Activated CD8-positive, alpha-beta T cell treated with anti-CD3 and anti-CD28 coated beads, Interleukin-2, amount 10 ng/mL, durations not matched to agents 7 days and 5 days (primary cell): ENCODE measurements at places on chromosomes 6 and 20.

DNA sequence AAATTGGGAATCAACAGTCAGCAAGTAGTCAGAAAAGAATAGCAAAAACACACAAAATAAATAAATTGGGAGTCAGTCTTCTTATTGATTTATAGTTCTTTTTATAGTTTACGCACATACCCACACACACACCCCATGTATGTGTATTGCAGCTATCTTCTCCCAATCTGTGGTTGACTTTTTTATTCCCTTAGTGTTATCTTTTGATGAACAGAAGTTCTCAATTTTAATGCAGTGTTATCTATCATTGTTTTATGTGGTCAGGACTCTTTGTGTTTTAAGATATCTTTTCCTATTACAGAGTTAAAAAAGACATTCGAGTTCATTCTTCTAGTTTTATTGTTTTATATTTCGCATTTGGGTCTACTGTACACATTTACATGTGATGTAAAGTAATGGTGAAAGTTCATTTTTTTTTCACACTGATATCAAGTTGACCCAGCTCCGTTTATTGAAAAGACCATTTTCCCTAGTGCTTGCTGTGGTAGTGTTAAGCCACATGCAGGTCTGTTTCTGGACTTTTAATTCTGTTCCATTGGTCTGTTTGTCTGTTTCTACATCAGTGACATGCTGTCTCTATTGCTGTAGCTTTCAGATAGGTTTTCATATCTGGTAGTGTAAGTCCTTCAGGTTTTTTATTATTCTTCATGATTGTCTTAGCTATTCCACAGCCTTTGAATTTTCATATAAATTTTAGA is 78.4 kb downstream of the ZFAND3 start:
- no peaks in the 10 kb centered on the region for H3K4me1 ChIP-seq
- peaks cover 15% of the 10 kb centered on the region for H3K36me3 ChIP-seq
- no peaks in the 10 kb centered on the region for H3K27me3 ChIP-seq
- no peak overlapping the region for H3K4me3 ChIP-seq

DNA sequence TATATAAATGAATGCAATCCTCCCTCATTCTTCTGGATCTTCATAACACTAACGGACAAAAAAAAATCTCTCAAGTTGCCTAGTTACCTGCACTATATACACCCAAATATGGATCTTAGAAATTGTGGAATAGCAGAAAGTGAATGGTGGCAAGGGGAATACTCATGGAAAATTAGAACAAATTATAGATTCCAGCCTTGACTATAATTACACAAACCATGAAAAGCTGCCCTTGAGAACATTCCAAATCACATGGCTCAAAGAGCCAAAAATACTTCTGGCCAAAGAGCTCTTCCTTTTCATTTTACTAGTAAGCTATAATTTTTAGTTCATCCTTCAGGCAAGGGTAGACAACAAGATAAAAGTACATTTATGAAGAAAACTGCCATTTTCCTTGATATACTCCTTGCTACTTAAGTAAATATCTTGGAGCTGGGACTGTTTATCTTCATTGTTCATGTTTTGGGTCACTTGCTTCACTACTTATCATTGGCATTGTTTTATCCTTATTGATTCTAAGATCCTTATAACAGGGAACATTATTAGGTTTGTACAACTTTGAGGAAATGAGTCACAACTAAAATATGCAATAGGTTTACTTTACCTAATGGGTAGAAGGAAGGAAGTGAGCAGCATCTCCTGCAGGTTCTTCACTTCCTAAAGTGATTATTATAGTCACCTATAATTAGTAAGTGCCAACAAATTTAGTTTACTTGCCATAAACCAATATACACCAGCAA is 6.4 kb upstream of the MTRES1 start:
- no peak overlapping the region for H3K27ac ChIP-seq
- peaks cover 4% of the 10 kb centered on the region for H3K27me3 ChIP-seq
- peaks cover 8% of the 10 kb centered on the region for H3K4me1 ChIP-seq
- no peaks in the 10 kb centered on the region for H3K36me3 ChIP-seq

DNA sequence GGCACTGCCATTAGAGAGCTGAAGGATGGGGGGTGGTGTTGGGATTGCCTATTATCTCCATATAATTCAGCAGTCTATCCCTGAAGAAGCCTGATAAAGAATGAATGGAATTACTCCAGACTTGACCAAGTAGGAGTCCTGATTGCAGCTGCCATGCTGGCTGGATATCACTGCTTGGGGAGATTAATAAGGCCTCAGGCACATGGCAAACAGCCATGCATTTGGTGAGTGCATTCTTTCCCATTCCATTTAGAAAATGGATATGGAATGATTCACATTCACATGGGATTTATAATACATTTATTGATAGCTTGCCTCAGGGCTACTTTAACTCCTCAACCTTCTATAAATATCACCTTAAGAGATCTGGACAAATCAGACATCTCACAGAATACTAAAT is 49.6 kb upstream of the HLA-A start:
- no peak for DNase-seq
- H3K27ac ChIP-seq: no peak overlapping the region
- peaks cover 7% of the 10 kb centered on the region for H3K4me1 ChIP-seq
- peaks cover 3% of the 10 kb centered on the region for H3K36me3 ChIP-seq
- no peak overlapping the region for H3K4me3 ChIP-seq

- no peak overlapping the region for H3K4me3 ChIP-seq
- no peaks in the 10 kb centered on the region for H3K36me3 ChIP-seq
- no peak for DNase-seq
- peaks cover 12% of the 10 kb centered on the region for H3K4me1 ChIP-seq
- no peaks in the 10 kb centered on the region for H3K27me3 ChIP-seq
Measured at GRCh38 chr6:150683320-150683719, 83.6 kb downstream of the PLEKHG1 start.

GRCh38 chr6:157966589-157966977 is 15.1 kb upstream of the SYNJ2 start:
- peaks cover 13% of the 10 kb centered on the region for H3K36me3 ChIP-seq
- H3K4me1 ChIP-seq: peaks cover 31% of the 10 kb centered on the region
- no peak for DNase-seq
- H3K27me3 ChIP-seq: peaks cover 10% of the 10 kb centered on the region

DNA sequence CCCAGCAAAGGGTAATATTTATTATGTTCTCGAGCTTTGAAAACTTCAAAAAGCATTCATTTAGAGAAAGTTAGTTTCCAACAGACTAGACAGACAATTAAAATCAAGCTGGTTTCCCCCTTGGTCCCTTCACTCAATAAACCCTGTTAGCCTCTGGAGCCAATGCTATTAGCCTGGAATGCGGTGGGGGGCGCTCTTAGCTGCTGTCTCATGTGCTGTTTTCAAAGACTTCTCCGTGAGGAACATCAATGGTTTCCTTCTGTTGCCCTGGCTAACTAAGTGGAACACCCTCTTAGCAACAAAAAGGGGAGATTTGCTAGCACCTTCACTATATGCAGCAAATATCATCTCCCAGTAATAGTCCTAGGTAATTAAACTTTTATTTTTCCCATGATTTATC is 86.4 kb downstream of the LY86 start:
- peaks cover 30% of the 10 kb centered on the region for H3K4me1 ChIP-seq
- peaks cover 8% of the 10 kb centered on the region for H3K27me3 ChIP-seq
- no peak overlapping the region for H3K4me3 ChIP-seq
- DNase-seq: no peak
- H3K27ac ChIP-seq: no peak overlapping the region

- no peaks in the 10 kb centered on the region for H3K27me3 ChIP-seq
- H3K36me3 ChIP-seq: peaks cover 10% of the 10 kb centered on the region
- H3K4me1 ChIP-seq: no peaks in the 10 kb centered on the region
- H3K27ac ChIP-seq: no peak overlapping the region
- H3K4me3 ChIP-seq: no peak overlapping the region
Measured at GRCh38 chr20:18314786-18315406, 26.6 kb downstream of the ZNF133 start.

GRCh38 chr20:3580412-3580811 is 82.8 kb downstream of the GFRA4 start:
- no peak overlapping the region for H3K27ac ChIP-seq
- no peaks in the 10 kb centered on the region for H3K4me1 ChIP-seq
- no peak for DNase-seq
- H3K36me3 ChIP-seq: peaks cover 14% of the 10 kb centered on the region
